ENCODE measurements at places on chromosomes 3 and 15.

DNA sequence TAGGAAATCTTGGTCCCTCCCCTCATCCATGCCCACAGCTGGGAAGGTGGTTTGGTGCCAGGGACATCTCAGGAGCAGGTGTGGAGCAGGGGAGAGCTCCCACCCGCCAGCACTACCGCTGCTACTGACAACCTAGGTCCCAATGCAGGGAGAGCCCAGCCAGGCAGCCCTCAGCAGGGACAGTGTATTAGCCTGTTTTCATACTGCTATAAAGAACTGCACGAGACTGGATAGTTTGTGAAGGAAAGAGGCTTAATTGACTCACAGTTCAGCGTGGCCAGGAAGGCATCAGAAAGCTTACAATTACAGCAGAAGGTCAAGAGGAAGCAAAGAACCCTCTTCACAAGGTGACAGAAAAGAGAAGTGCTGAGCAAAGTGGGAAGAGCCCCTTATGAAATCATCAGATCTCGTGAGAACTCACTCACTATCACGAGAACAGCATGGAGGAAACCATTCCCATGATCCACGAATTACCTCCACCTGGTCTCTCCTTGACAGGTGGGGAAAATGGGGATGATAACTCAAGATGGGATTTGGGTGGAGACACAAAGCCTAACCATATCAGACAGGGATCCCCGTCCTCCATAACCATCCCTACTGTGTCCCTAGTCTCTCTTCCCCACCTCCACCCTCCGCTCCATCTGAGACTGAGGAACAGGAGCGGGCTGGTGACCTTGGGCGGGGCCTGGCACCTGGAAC lies 218.6 kb downstream of the TBC1D2B start:
- DNase-seq = peak; percentile 11

GRCh38 chr3:134111616-134112015 lies 81.9 kb upstream of the SLCO2A1 start:
- DNase-seq = no peak

- no peak for DNase-seq
Measured at GRCh38 chr3:13594991-13595421, 46.1 kb downstream of the FBLN2 start.

- DNase-seq = peak; percentile 20
Measured at GRCh38 chr3:15521573-15521965, at the start of gene COLQ. TSS of gene COLQ (minus strand) at chr3:15521706. CDS start at chr3:15521625, 81 bp downstream.

- no peak for DNase-seq
Measured at GRCh38 chr3:108202834-108203233, 19.4 kb downstream of the IFT57 start.

DNA sequence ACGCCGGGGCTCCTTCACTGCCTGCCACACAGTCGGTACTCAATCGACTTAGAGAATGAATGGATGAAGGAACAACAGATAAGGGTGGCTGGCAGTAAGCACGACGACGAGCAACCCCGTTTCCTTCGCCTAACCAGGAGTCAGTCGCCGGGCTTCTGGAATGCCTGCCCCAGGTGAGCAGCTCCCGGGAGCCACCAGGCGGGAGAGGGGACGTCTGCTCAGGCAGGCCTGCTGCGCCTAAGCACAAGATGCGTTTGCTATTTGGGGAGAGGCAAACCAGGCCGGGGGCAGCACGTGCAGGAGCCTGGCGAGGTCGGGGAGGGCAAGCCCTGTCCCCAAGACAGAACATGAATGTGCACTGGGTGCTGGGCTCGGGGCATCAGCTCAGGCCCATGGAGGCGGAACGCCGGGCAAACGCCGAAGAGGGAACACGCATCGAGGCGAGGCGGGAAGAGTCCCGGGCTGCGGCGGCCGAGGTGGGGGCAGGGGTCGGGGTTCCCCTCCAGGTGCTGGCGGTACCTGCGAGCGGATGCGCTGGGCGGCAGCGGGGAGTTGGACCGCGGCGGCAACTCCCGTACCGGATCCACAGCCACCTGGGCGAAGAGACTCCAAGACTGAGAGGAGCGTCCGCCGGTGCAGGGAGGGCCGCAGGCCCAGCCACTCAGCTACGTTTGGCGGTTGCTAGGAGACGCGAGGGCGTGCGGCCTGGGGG lies at the start of gene CFAP92:
CFAP92 (minus strand) TSS at position 616 of the 712 bp plus-strand sequence. CDS start 772 bp downstream, outside the sequence.
- peak; percentile 79 for DNase-seq

DNA sequence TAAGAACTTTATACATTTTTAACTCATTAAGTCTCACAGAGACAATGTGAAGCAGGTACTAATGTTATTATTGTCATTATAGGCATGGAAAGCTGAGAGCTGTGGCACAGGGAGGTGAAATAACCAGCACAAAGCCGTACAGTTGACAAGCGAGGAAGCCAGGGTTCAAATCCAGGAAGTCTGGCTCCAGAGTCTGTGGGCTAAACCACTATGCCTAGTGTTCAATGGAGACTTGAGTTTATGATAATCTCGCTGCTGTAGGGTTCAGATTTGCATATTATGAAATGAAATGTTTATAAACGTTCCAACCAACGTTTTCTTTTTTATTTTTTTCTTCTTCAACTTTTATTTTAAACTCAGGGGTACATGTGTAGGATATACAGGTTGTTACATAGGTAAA lies 60.0 kb downstream of the CHST2 start:
- no peak for DNase-seq

DNA sequence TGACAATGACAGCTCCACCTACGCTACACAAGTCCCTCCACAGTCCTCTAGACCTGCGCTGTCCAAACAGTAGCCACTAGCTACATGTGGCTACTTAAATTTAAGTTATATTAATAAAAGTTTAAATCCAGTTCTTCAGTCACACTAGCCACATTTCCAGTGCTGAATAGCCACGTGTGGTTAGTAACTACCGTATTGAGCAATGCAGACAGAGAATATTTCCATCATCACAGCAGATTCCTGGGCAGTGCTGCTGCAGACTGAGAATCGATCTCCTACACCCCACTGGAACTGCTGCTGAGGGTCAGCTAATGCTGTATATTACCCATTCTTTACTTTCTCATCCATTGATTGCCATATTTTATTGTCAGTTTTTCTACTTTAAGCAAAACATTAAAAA lies 40.9 kb downstream of the HDC start:
- DNase-seq = peak; percentile 17

DNA sequence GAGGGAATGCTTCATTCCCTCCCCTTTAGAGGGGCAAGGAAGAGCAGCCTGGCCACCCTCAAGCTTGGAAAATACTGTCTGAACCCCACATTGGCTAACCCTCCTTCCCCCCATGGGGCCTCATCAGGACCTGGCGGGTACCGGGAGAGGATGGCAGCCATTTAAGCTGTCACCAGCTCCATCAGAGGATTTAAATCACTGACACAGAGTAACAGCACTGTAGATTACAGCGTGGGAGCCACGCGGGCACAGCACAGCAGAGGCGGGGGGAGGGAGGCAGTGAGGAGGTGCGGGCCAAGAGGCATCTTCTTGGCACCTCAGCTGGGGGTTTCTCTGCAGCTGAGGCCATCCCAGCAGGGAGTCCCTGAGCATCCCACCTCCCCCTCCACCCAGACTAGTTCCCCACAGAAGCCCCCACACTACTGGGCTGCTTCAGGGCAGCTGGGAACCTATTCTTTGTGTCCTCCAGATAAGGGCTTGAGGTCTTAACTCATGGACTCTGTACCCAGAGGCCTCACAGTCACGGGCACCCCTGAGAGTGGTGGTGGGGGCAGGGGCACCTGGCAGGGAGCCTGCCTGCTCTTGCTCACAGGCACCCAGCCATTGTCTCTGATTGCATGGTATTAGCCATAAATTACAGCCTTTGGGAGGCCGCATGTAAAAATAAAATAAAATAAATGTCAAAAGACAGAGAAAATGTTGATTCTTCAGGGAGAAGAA lies 21.9 kb upstream of the CACNA2D2 start:
- DNase-seq = no peak

- no peak for DNase-seq
Measured at GRCh38 chr15:94125698-94126097, 105.7 kb upstream of the MCTP2 start.

DNA sequence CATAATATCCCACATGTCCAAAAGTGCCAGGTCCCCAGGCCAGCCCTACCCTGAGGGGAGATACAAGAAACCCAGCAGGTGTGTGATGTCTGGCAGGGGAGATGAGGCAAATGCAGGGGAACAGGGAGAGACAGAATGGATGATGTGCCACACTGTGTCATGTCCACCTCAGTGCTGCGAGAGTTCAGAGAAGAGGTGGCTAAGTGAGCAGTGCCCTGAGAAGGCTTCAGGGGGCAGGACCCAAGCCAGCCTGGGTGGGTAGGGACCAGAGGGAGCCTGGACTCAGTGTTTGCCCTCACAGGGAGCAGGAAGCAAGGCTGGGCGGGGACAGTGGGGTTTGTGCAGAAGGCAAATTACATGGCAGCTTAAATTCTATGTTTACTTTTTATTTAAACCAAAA lies 61.2 kb downstream of the KLHL6 start:
- DNase-seq = no peak

DNA sequence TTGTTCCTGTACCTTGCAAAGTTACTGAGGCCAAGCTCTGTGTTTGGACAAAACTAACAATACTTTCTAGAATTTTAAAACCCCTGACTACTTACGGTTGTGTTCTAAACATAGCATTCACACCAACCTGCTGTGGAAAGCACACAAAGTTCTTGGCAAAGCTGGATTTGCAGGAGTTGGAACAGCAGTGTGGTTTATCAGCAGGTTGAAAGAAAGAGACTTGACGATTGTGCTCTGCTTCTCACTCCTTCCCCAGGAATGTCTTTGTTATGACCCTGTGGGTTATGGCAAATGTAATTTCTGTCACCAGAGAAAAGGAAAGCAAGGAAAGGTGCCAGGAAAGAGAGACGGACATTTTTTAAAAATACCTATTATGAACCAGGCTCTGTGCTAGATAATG lies 165.5 kb upstream of the TGFBR2 start:
- DNase-seq = no peak

All from mesenchymal stem cell (in vitro differentiated cells and primary cell).